ENCODE measurements at places on chromosomes 7 and 10. TPM values are rescaled to one million over a fixed set of nuclear protein-coding genes. Genes with fewer than 3 reads are reported as not detected.
A peak's percentile ranks its signal among the peaks of the same experiment; 100 is the strongest.

- no peak for DNase-seq
Observed at GRCh38 chr10:58665361-58665760, 152.7 kb downstream of the BICC1 start.

The ERVW-1 gene
- not detected for total RNA-seq

The BTBD16 gene
- total RNA-seq: not detected

- DNase-seq: no peak
Observed at GRCh38 chr7:128108641-128109423, 77.6 kb upstream of the LRRC4 start.

GRCh38 chr10:92068900-92069299 lies 145.3 kb downstream of the BTAF1 start:
- no peak for DNase-seq

- no peak for DNase-seq
Observed at GRCh38 chr10:77594471-77594783, 43.2 kb downstream of the KCNMA1 start.

DNA sequence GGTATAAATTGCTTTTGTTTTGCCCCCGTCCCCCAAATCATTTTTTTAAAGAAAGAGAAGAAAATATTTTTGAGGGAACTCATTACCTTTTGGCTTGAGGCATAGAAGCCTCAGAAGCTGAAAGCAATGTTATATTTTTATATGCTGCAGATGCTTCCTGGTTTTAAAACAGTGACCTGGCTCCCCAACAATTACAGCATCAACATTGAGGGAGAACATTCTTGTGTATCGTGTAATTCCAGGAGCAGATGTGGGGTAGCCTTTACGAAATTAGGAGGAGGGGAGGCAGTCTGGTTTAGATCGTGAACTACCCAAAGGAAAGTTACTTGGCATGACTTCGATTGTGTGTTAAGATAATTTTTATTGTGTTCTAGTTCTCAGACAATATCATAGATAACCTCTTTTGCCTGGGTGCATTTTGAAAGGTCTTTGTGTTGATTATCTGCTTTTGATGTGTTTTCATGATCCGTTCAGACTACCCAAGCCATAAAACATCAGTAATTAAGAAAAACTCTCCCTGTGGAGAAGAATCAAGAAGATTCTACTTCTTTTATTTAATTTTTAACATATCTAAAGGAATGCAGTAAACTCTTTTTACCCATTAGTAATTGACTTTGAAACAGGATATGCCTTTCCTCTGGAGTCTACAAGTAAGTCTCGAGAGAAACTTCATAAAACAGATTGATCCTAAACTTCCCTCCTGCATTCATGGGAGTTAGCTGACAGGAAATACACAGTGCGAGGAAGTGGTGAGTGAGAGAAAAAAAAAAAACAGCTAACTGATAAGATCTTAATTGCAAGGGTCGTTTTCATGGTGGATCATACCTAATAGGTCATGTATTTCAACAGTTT lies 141.4 kb downstream of the KIAA1217 start:
- DNase-seq: peak; percentile 42

GRCh38 chr10:124763267-124763666 lies 19.1 kb upstream of the FAM53B start:
- DNase-seq: no peak

The PDGFA gene
- total RNA-seq: 34.1 TPM

DNA sequence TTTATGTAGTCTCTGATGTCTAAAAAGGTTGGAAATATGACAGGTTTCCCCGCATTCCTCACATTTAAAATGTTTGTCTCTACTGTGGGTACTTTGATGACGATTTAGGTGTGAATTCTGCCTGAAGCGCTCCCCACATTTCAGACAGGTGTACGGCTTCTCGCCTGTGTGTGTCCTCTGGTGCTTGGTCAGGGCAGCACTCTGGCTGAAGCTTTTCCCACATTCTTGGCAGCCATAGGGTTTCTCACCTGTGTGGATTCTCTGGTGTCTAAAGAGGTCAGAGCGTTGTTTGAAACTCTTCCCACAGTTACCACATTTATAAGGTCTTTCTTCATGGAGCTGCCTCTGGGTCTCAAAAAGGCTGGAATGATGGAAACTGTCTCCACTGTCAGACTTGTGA lies 6.3 kb downstream of the ZNF394 start:
- no peak for DNase-seq

DNA sequence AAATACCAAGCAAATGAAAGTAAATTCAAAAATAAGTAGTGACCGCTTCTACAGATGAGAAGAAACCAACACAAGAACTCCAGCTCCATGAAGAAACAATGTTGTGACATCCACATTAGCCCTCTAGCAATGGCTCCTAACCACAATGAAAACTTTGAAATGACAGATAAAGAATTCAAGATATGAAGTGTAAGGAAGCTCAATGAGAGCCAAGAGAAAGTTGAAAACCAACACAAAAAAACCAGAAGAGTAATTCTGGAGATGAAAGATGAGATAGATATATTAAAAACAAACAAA lies 68.2 kb upstream of the DDC start:
- no peak for DNase-seq

- DNase-seq: no peak
Observed at GRCh38 chr7:20340839-20341238, 10.1 kb downstream of the ITGB8 start.

GRCh38 chr7:64651203-64651602 lies 14.7 kb upstream of the ZNF107 start:
- no peak for DNase-seq

- DNase-seq: peak; percentile 80
Observed at GRCh38 chr10:26488344-26488743, 50.2 kb downstream of the APBB1IP start.

DNA sequence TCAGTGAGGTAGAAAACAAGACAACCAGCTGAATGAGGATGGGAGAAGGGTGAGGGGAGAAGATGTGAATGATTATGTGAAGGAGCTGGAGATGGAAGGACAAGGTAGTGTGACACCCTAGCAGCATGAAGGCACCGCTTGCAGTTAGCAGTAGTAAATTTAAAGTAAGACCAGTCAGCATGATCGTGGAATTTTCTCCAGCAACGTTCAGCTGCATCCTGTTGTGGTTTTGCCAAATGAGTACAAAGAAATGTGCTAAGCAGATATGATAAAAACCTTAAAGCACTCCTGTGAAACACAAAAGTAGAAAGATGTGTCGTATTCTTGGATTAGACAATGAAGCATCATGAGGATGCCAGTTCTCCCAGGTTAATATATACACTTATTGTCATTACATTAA lies 34.1 kb upstream of the IFRD1 start:
- DNase-seq: no peak

- DNase-seq: peak; percentile 85
Observed at GRCh38 chr10:44978570-44979280, at the start of gene DEPP1. TSS of gene DEPP1 (minus strand) at chr10:44978809. CDS start at chr10:44978030, 779 bp downstream.

- DNase-seq: peak; percentile 76
Observed at GRCh38 chr10:29946953-29947700, 112.3 kb downstream of the JCAD start.

DNA sequence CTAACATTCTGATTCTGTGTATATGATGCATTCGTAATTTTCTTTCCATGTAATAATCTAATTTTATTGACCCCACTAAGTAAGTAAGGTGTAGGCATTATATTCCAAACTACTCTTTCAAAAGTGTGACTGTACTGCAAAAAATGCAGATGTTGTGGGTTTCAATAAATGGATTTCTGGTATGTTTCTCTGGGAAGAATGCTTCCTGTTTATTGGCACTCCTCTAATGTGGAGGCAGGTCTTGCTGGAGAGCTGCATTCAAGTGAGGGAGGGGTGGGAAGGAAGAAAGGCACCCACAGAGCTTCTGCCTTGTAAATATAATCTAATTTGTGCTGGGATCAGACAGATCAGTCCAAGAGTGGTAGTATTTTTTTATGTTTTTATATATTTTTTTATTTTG lies 23.9 kb downstream of the ST7 start:
- no peak for DNase-seq

GRCh38 chr7:135075716-135076115 lies 72.2 kb upstream of the TMEM140 start:
- DNase-seq: no peak

The STEAP1 gene
- total RNA-seq: 24.9 TPM

GRCh38 chr7:157406971-157407370 lies 70.2 kb downstream of the DNAJB6 start:
- no peak for DNase-seq

GRCh38 chr7:100358027-100358856 lies at the start of gene PILRB:
TSS of gene PILRB (plus strand) at chr7:100358117. CDS start at chr7:100358303, 186 bp downstream.
- DNase-seq: no peak

DNA sequence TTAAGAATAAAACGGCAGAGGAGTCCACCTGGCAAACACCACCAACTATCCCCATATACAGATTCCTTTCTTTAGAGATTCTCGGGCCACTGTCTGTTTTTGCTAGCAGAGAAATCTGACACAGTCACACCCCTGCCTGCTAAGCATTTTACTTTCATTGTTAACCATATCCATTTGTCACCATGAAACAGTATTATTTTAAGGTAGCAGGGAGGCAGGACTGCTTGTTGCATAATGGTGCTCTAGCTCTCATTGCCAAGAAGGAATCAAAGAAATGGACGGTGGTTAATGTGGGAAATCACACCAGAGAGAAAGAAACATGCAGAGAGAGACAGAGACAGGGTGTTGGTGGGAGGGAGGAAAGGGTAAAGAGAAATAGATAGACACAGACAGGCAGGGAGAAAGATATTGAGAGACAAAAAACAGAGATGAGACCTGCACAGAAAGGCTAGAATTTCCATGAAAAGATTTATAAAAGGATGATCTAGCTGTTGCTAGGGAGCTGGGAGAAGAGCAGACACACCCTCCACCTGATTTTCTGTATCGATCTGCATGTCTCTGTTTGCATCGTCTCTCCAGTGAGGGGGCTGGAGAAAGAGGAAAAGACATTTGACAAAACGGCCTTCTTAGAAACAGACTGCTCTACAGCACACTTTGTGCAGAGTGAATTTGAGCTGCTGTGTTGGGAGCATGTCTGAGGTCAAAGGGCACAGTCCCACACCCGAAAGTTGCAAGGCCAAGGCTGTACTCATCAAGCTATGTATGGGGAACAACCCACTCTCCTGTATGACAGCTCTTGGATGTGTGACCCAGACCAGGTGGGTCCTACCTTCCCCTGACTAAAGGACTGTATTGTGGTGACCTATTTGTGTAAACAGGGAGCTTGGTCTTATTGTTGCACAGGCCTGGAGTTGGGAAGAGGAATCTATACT lies 303.1 kb downstream of the FZD1 start:
- no peak for DNase-seq

GRCh38 chr7:108561047-108561619 lies 8.4 kb downstream of the THAP5 start:
- DNase-seq: no peak

DNA sequence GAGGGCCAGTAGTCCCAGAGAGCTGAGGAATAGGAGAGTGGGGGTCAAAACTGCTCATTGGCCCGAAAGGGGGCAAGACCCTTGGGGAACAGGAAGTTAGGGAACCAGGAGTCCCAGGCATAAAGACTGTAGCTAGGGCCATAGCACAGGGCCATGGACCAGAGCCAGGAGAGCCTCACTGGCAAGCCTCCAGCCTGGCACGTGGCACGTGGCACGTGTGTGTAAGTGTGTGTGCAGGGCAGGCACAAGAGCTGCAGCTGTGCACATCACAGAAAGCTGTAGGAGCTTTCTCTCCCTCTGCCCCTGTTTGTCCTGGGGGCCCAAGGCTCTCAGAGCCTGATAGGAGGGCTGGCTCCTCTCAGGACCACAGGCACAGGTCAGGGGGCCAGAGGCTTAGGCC lies 47.8 kb upstream of the SLF2 start:
- no peak for DNase-seq

- peak; percentile 52 for DNase-seq
Observed at GRCh38 chr10:102669206-102670064, 25.2 kb downstream of the TRIM8 start.

DNA sequence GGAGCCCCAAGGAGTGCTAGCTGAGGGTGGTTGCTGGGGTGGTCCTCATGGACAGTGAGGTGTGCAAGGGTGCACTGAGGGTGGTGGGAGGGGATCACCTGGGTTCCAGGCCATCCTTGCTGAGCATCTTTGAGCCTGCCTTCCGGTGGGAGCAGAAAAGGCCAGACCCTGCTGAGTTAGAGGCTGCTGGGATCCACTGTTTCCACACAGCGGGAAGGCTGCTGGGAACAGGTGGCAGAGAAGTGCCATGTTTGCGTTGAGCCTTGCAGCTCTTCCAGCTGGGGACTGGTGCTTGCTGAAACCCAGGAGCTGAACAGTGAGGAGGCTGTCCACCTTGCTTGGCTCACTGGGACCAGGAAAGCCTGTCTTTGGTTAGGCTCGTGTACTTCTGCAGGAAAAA lies 34.9 kb downstream of the PRF1 start:
- DNase-seq: no peak

DNA sequence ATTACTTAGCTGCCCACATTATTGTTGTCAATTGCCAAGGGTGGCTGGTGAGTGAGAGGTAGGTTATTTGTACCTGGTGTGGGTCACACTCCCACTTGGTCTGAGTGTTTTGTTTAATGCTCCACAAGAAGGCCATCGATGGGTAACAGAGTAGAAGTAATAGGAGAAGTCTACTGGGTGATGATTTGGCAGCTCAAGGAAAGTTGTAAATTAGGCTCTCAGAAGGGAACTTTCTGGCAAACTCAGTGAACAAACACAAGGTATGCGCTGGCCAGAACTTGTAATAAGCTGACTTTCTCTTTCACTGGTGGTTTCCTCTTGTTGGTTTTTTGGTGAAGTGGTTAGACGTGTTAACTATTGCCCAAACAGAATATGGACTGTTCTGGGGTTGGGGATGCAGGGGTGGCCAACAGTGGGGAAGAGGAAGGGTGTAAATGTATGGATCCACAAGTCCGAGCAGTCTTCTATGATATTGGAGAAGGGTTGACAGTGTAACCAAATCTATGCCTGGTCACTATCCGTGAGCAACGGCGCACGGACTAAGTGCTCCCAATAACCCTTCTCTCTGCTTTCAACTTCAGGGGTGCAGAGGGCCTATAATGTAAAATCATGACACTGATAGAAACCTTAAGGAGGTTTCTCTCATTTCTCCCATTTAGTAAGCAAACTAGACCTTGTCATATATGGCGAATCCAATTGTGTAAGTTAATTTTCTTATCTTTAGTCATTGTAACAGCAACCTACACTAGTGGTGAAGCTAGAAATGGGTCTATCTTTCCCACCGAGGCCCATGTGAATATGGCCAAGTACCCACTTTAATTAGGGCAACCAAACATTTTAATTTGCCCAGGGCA lies 212.8 kb downstream of the PTEN start:
- no peak for DNase-seq
